Lower lobe of right lung (tissue), 2 donors: ENCODE measurements at places on chromosomes 1 and 21. TPM values are rescaled to one million over a fixed set of nuclear protein-coding genes. Genes with fewer than 3 reads are reported as not detected.

Gene ZMPSTE24
- 42.5 TPM for total RNA-seq

Gene FMO3
- total RNA-seq, result 13.4 TPM

Gene HSPB7
- total RNA-seq, result 4.9 TPM

Gene OLIG2
- not detected for total RNA-seq
